ENCODE measurements at places on chromosomes 12 and 14.

- H3K4me1 ChIP-seq, result peaks cover 7% of the 10 kb centered on the region
- no peaks in the 10 kb centered on the region for H3K36me3 ChIP-seq
- no peak overlapping the region for H3K4me3 ChIP-seq
- no peak for DNase-seq
- no peak overlapping the region for H3K27ac ChIP-seq
These were observed 17.8 kb upstream of the LGALS3 start for GRCh38 chr14:55111122-55111708.

DNA sequence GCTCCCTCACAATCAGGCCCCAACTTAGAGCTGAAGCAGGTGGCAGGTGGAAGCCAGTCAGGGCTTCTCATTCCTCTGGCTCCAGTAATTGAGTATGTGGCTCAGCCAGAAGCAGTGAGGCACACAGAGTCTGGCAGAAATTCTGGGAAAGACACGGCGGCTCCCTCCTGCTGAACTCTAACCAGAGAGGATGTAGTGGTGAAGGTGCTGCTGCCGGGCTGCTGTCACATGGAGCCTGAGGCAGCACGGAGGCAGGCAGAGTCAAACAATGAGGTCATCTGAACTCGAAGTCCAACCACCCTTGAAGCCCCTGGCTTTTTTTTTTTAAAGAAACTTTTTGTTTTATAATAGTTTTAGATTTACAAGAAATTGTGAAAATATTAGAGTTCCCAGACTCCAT is 33.4 kb upstream of the SMOC1 start:
- no peaks in the 10 kb centered on the region for H3K27me3 ChIP-seq
- H3K4me3 ChIP-seq, result no peak overlapping the region
- DNase-seq, result no peak
- H3K27ac ChIP-seq, result no peak overlapping the region

DNA sequence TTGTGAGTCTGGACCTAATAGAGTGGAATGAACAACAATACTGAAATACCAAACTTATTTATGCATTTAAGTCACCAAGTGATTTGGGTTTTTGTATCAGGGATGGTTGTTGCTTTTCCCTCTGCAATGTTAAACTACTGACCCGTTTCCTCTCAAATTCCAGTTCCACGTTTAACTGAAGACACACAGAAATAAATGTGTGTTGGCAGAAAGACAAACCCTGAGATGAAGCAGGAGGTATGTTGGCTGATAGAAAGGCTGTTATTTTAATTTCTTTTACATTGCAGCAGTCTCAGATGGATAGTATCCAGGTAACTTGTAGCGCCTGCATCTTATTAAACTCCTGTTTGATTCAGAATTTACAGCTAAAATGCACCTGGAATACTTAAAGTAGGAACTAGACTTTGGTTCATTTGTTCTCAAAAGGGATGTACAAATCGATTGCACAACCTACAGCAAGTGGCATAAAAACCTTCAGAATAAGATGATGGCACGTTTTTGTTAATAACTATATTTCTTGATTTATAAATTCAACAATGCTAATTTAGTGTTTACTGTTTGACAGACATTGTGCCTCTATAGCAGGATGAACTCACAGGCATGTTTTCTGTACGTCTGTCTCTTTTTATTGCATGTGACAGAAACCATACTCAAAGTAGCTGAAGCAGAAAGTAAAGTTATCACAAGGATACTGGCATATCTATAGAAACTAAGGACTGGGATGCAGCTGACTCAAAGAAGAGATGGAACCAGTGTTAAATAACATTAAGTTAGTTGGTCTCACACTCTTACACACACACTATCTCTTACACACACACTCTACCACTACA is 405.7 kb downstream of the ZFP36L1 start:
- no peaks in the 10 kb centered on the region for H3K27me3 ChIP-seq
- no peak overlapping the region for H3K4me3 ChIP-seq
- peak; percentile 84 for DNase-seq
- H3K4me1 ChIP-seq, result peaks cover 17% of the 10 kb centered on the region

GRCh38 chr14:105317546-105317945 is 3.0 kb downstream of the PACS2 start:
- H3K27me3 ChIP-seq, result no peaks in the 10 kb centered on the region
- no peak overlapping the region for H3K27ac ChIP-seq
- peaks cover 46% of the 10 kb centered on the region for H3K4me1 ChIP-seq
- no peak overlapping the region for H3K4me3 ChIP-seq
- peaks cover 8% of the 10 kb centered on the region for H3K36me3 ChIP-seq
- no peak for DNase-seq

- no peaks in the 10 kb centered on the region for H3K27me3 ChIP-seq
- no peak for DNase-seq
- no peak overlapping the region for H3K4me3 ChIP-seq
These were observed 340.2 kb downstream of the DIO2 start for GRCh38 chr14:79871136-79871535.

DNA sequence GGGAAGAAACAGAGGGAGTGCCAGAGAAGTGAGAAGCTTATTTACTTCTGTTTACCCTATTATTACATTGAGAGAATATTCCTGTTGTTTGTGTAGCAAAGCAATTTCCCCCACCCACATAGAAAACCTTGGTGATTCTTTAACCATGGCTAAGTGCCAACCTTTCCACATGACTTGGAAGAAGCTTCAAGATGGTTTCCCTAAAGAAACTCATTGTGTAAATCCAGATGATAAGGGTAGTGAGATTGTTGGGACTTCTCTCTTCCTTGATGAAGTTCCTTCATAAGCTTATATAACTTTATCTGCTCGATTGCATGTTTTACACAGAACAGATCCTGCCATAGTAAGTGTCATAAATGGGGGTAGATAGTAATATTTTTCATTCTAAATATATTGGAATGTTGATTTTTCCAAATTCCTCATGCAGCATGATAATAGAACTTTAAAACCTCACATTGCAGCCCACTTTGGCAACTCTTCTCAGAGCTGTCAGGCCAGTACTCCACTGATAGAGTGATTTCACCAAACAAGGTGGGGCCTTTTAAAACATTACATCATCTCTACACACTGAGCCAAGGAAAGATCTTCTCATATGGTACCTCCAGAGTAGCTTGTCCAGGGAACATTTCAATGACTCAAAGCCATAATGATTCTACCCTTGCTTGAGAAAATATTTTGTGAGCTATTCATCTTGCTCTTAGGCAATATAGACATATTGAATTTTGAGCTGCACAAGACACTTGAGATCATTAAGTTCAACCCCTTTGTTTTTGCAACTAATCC is 47.8 kb upstream of the KIF21A start:
- no peak overlapping the region for H3K27ac ChIP-seq
- H3K4me1 ChIP-seq, result no peaks in the 10 kb centered on the region
- no peaks in the 10 kb centered on the region for H3K27me3 ChIP-seq

DNA sequence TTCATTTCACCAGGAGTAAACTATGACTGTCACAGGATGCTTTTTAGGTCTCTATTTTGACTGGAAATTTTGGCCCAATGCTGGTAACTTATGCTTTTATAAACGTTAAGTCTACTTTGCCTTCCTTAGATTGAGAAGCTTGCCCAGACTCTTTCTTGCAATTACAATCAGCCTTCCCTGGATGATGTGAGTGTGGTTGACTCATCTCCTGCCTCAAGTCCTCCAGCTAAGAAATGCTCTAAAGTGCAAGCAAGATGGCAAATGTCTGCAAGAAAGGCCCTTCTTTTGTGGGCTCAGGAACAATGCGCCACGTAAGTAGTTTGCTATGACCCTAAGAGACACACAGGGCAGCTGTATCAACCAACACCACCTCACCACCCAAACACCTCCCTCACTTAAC is 96.9 kb downstream of the SYNE2 start:
- no peak overlapping the region for H3K27ac ChIP-seq
- DNase-seq, result no peak
- H3K27me3 ChIP-seq, result no peaks in the 10 kb centered on the region
- H3K36me3 ChIP-seq, result peaks cover 3% of the 10 kb centered on the region
- no peak overlapping the region for H3K4me3 ChIP-seq

GRCh38 chr12:113248842-113249435 is 27.7 kb downstream of the TPCN1 start:
- H3K4me1 ChIP-seq, result peaks cover 59% of the 10 kb centered on the region
- H3K27ac ChIP-seq, result no peak overlapping the region
- no peak overlapping the region for H3K4me3 ChIP-seq
- no peak for DNase-seq

GRCh38 chr12:123387508-123388176 is 3.7 kb downstream of the KMT5A start:
- DNase-seq, result no peak
- H3K4me3 ChIP-seq, result no peak overlapping the region
- peaks cover 44% of the 10 kb centered on the region for H3K4me1 ChIP-seq
- H3K27ac ChIP-seq, result peak overlapping the region; percentile 94
- H3K27me3 ChIP-seq, result no peaks in the 10 kb centered on the region
- H3K36me3 ChIP-seq, result peaks cover 23% of the 10 kb centered on the region

DNA sequence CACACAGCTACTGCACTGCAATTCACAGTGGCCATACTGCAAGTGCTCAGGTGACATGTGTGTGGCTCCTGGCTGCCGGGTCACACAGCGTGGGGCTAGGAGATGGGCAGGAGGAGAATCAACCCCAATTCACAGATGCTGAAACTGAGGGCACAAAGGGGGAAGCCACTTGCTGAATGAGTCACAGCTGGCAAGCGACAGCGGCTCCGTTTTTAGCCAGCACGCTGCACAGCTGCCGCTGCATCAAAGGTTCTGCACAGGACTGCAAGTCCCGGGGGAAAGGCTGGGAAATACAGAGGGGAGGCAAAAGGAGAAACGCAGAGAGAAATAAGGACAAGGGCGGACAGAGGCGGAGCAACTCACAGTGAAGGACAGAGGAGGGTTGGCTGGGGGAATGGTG is 57.9 kb downstream of the KDM2B start:
- H3K4me1 ChIP-seq, result peaks cover 35% of the 10 kb centered on the region
- H3K36me3 ChIP-seq, result peaks cover 51% of the 10 kb centered on the region
- H3K27ac ChIP-seq, result peak overlapping the region; percentile 69

- peak; percentile 30 for DNase-seq
- no peaks in the 10 kb centered on the region for H3K36me3 ChIP-seq
- H3K27me3 ChIP-seq, result no peaks in the 10 kb centered on the region
These were observed 34.2 kb upstream of the PPP1R13B start for GRCh38 chr14:103881268-103882201.

DNA sequence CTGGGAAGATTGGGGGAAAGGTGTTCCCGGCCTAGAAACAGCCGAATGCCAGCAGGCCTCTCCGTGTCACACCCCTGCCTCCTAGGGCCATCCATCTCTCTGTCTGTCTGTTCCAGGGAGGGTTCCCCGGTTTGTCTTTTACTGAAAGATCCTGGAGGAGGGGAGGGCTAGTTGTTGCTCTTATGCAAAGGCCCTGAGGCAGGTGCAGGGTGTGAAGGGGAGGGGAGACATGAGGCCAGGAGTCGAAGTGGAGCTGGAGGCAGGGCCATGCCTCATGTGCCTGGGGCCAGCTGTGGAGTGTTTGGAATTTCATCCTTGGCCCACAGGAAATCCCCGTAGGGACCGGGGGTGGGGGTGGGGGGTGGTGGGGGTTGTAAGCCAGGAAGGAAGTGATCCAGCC is 8.7 kb upstream of the RCOR1 start:
- no peak overlapping the region for H3K27ac ChIP-seq
- H3K4me3 ChIP-seq, result no peak overlapping the region
- DNase-seq, result no peak
- no peaks in the 10 kb centered on the region for H3K27me3 ChIP-seq
- H3K36me3 ChIP-seq, result no peaks in the 10 kb centered on the region

- no peak for DNase-seq
- no peaks in the 10 kb centered on the region for H3K36me3 ChIP-seq
- no peak overlapping the region for H3K4me3 ChIP-seq
- H3K27me3 ChIP-seq, result no peaks in the 10 kb centered on the region
These were observed 153.4 kb downstream of the FUT8 start for GRCh38 chr14:65565948-65566347.

DNA sequence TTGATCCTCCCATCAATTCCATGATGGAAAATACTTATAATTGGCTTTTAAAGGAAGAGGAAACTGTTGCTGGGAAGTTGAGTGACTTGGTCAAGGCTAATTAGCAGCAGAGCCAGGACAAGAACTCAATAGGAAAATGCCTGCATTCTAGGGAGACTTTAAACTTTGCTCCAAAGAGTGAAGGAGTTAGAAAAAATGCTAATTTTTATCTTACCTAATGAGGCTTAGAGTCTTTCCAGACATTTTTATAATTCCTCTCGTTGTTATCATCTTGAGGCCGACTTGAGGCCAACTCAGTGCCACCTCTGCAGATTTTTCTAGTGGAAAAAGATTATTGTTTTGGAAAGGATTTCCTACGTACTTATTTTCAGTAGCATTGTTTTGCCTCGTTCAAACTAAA is 344.6 kb downstream of the ETNK1 start:
- no peak overlapping the region for H3K4me3 ChIP-seq
- H3K4me1 ChIP-seq, result no peaks in the 10 kb centered on the region
- H3K36me3 ChIP-seq, result no peaks in the 10 kb centered on the region
- H3K27ac ChIP-seq, result no peak overlapping the region

Data from spinal cord (tissue), 10 donors.